CD4-positive, alpha-beta T cell treated with Interleukin-6 for 4 hours (primary cell): ENCODE measurements at places on chromosomes 12 and 14.
A peak's percentile ranks its signal among the peaks of the same experiment; 100 is the strongest.

GRCh38 chr14:54450535-54450934, 9.4 kb upstream of the CNIH1 start:
- no peak for DNase-seq

GRCh38 chr12:52358575-52359350, 8.5 kb downstream of the KRT85 start:
- peak; percentile 30 for DNase-seq

- no peak for DNase-seq
These were observed 87.7 kb downstream of the KCNH5 start for GRCh38 chr14:62957562-62957961.

DNA sequence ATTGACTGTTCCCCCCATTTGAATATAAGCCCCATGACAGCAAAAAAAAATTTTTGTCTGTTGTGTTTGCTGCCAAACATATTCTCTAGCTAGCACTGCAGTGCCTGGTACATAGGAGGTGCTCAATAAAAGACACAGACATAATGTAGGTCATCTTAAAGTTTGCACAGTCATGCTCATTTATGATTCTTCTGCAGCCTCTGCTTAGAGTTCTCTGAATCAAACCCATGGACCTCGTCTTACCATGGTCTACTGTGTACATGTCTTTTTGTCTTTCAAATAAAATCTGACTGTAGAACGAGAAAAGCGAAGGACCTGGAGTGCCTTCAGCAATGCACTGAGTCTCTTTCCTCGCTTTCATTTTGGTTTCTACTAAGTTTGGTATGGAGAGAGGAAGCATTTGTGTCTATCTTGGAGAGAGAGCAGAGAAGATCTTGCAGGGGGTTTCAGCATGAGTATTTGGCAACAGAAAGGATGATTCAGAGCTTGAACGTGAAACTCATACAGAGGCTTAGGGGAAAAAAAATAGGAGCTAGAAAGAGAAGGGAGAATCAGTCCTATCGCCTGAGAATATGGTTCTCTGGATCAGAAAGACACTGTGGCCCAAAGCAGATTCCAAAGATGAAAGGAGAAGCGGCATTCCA, 38.8 kb upstream of the TMCC3 start:
- DNase-seq = no peak

DNA sequence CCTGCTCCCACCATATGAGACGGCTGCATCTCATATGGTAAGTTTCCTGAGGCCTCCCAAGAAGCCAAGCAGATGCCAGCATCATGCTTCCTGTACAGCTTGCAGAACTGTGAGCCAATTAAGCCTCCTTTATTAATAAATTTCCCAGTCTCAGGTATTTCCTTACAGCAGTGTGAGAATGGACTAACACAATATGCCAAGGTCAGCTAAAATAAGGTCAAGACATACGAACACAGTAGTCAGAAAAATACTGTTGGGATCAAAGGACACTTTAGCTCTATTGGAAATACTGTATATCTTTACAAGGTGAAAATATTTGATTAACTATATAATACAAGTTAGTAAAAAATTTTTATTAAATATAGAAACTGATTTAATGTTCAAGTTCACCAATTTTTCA, 28.8 kb downstream of the SEL1L start:
- no peak for DNase-seq
